Left renal cortex interstitium (tissue), 4 donors: ENCODE measurements at places on chromosomes 12 and 14. TPM values are rescaled to one million over a fixed set of nuclear protein-coding genes. Genes with fewer than 3 reads are reported as not detected.

- no peak for DNase-seq
Observed at GRCh38 chr12:62133440-62133839, 126.8 kb upstream of the USP15 start.

DNA sequence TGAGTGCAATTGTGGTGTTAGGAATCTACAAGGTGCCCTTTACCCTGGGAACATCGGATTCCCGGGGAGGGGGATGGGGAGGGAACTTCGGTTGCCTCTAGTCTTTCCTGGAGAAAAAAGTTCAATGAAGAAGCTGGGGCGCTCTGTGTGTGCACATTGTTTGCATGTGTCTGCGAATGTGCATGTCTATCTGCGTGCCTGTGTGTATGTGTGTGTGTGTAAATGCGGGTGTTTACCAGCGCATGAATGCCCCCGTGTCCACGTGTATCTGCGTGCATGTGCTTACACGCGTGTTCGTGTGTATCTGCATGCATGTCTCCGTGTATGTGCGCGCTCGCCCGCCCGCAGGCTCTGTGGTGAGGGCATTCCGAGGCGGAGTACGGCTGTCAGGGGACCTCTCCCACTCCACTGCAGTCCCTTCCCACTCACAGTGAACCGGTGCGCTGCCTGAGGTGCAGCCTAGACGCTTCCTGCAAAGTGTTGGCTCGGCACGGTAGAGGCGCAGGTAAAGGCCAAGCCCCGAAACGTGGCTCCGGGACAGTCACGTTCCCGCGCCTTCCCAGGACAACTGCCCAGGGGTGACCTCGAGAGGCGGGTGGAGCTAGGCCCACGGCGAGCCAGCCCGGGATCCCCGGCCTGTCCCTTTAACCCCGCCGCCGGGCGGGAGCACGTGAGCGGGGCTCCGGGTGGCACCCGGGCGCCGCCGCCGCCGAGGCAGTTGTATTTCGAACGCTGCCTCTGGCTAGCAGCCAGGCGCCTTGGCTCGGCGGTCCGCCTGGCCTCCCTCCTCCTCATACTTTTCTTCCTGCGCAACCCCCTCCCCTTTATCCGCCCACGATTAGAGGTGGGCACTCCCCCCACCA is 539 bp upstream of the HMGA2 start:
- DNase-seq, result no peak

DNA sequence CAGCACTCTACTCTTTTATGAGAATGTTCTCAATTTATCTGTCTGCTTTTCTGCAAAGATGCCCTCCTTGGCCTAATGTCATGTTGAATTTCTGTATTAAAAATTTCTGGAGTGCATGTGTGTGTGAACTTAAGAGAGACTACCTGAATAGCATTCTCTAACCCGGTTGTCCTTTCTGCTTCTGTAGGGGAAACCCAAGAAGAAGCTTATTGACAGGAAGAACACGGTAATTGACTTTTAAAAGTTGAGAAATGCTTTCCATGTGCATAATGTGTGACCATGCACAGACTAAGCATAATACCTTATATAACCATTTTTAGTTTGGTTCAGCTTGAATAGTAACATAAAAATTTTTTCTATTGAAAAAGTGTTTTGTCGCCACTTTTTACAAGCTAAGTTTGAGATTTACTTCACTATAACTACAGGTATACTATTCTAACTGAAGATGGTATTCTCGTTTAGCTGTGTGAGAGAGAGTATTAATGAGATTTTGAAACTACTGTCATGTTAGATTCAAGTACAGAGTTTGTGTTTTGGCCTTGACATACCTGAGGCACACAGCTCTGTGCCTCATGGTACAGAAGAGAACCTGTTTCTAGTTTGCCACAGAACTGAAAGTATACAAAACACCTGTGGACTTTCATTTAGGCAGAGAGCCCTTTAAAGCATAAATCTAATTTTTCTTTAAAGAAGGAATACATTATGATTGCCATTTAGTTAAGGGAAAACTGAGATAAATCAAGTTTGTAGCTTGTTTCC is 96.8 kb downstream of the TTLL5 start:
- no peak for DNase-seq

GRCh38 chr14:65769151-65769550 is 356.6 kb downstream of the FUT8 start:
- no peak for DNase-seq

Gene BDKRB2
- 3.4 TPM for polyA plus RNA-seq
